H7 (cell line): ENCODE measurements at places on chromosomes 11 and 22. TPM values are rescaled to one million over a fixed set of nuclear protein-coding genes. Genes with fewer than 3 reads are reported as not detected.

DNA sequence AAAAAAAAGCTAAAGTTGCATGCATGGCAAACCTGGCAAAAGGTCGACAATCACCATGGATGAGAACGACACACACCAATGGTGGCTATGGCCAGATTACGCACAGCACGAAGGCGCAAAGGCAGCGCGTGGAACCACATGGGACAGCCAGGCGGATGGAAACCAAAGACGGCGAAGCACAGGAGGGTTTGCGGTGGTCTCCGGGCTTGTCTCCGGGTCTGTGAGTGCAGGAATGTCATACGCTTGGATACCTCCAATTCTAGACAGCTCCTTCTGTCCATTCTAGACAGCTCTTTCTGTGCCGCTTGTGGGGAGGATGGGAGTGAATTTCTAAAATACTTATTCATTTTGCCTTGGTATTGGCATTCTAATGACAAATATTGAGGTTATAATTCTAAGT is 685.4 kb downstream of the BRD1 start:
- DNase-seq, result peak; percentile 18

GRCh38 chr11:36333468-36333867 is 37.4 kb downstream of the PRR5L start:
- DNase-seq, result no peak

DNA sequence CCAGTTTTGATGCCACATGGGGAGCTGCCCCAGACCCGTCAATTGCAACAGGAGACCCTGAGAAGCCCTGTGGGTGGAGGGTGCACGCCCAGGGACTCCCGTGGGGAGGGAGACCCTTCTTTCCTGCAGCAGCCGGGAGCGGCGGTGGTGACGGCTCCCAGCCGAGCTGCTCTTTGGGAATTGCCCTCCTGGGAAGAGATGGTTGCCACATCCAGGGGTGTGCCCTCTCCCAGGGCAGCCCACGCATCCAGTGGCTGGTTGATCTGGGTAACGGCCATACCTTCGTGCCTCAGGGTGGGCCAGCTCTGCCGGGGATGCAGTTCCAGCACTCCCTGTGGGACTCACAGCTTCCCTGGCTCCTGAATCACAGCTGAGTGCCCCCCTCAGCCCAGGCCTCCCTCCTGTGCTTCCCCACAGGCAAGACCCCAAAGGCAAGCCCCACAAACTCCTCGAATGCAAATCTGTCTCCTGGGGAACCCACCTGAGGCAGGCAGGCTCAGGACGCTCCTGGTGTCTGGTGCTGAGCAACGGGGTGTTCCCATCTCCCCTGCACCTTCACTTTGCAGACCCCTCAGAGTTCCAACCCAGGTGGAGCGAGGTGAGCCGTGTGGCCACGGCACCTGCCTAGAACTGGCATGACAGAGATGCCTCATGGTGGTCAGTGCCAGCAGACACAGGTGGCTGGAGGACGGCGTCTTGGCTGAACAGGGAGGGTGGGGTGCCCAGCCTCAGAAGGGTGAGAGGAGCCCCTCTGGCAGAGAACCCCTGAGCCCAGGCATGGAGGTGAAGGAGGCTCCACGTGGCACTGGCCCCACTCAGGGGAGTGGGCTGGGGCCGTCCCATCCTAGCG is 1027.4 kb downstream of the BRD1 start:
- no peak for DNase-seq

DNA sequence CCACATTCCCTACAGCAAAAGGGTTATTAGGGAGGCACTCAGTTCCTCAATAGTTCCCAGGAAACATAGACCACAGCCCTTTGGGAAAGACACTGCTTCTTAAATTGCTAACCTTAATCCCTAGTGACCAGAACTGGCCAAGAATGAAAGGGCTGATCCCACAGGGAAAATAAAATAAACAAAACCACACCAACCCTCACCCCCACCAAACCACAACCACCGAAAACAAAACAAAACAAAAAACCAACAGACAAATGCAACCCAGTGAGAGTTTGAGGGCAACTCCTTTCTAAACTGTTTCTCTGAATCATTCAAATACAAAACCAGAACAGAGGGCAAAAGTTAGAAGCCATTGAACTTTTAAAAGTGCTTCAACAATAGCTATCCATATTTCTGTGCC is 57.2 kb downstream of the NAV2 start:
- DNase-seq, result no peak

DNA sequence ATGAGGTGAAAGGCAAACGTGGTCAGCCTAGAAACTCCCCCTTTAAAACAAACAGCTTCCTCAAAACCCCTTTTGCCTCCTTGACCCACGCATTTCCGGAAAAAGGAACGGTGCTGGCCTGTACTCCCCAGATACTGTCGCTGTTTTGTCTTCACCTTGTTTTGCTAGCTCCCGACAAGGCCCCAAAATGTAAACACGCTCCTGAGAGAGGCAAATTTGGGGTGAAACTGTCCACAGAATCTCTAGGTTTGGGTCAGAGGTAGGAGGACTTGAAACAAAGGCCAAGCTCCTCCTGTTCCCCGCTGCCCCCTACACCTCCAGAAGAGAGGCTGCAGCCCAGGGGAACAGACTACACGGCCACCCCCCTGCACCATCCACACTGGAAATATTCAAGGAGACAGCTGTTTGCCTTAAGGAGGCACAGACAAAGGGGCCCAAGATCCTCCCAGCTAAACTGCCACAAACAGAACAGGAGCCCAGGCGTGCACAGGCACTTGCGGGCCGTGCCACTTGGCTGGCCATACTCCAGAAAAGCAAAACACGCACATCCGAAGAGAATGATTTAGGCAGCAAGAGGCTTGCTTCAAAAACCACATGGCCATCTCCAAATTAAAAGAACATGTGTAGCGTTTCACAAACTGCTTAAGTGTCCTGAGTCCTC is 160.5 kb upstream of the GRK3 start:
- peak; percentile 79 for DNase-seq

DNA sequence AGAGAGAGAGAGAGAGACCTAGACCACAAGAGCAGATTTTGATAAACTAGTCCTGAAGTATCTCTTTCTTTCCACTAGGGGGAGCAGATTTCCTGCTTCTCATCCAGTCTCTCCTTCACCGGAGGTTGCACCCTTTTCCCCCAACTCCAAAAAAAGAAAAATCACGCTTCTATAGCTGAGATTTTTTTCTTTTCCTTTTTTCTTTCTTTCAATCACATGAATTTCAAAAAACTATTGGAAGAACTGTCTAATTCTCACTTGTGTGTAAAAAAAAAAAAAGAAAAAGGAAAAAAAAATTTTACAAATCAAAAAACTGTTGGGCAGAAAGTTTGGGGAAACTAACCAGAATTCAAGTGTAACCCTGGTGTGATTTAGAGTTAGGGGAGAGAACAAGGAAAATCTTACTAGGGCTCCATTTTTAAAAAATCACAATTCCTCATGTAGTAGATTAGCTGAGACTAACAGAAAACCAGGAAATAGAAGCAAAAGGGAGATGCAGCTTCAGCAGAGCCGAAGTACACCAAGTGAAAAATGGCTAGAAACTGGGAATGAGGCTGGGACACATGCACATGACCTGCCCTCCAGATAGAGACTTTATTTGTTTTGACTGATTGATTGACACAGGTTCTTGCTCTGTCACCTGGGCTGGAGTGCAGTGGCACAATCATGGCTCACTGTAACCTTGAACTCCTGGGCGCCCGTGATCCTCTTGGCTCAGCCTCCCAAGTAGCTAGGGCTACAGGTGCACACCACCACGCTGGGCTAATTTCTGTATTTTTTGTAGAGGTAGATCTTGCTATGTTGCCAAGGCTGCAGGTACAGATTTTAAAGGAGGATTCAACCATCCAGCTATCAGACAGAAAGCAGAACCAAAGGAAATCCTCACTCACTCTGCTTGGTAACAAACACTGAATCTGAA is 27.1 kb downstream of the SDHD start:
- peak; percentile 61 for DNase-seq

- no peak for DNase-seq
Observed at GRCh38 chr11:94838027-94838731, 70.0 kb downstream of the AMOTL1 start.

DNA sequence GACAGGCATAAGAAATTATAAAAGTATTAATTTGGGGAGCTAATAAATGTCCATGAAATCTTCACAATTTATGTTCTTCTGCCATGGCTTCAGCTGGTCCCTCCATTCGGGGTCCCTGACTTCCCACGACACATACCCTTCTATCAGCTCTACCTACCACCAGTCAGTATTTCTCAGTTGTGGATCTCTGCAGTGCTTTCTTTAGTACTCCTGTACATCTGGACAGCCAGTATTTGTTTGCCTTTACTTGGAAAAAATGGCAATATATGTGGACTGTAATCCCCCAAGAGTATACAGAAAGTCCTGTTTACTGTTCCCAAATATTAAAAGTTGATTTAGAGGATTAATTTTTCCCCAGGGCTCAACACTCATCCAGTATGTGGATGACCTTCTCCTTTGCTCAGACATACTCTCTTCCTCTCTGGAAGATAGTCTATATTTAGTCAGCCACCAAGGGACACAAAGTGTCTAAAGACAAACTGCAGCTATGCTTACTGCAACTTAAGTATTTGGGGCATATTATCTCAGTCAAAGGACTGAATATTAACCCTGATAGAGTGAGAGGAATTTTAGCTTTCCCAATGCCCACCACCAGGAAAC is 7.3 kb upstream of the FDX1 start:
- DNase-seq, result no peak

DNA sequence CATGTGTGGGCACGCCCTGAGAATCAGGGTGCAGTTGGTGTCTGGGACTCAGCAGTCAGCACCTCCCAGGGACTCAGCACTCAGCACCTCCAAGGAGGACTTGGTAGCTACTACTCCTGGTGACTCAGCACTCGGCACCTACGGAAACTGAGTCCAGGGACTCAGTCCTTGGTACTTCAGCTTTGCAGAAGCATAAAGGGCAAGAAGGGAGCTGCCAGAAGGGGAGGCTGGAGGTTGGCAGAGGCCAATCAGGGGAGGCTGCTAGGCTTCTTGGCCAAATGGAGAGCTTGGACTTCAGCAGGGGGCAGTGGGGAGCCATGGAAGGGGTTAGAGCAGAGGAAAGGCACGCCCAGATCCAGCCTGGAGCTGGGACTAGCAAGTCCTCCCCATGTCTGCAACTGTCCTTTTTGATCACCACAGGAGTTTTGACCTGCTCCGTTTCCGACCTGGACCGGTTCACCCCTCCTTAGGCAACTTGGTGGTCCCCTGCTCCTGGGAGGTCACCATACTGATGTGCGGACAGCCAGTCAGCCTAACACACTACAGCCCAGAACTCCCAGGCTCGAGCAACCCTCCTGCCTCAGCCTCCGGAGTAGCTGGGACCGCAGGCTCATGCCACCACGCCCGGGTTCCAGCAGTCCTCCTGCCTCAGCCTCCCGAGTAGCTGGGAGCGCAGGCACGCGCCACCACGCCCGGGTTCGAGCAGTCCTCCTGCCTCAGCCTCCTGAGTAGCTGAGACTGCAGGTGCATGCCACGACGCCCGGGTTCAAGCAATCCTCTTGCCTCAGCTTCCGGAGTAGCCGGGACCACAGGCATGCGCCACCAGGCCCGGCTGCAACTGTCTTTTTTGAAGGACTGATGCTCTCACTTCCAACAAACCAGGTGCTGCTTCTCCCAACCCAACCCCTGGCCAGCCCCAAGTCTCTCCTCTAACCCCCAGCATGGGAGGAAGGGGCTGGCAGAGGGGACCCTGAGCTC is 1.5 kb downstream of the ANO9 start:
- no peak for DNase-seq

- DNase-seq, result peak; percentile 63
Observed at GRCh38 chr22:29142116-29142515, 63.6 kb upstream of the EMID1 start.

GRCh38 chr11:8262552-8263108 is 1.0 kb downstream of the LMO1 start:
- peak; percentile 91 for DNase-seq

DNA sequence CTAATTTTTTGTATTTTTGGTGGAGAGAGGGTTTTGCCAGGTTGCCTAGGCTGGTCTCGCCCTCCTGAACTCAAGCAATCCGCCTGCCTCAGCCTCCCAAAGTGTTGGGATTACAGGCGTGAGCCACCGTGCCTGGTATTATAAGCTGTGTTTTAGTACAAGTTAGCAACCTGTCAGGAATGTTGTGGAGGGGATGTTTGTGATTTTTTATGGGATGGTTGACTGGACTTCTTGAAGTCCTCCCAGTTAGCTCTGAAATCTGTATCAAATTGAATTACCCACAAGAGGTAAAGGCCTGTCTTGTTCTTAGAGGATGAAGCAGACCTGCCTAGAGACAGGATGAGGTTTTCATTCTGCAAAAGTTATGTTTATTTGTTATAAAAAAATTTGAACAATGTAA is 34.1 kb upstream of the IL18BP start:
- DNase-seq, result no peak

GRCh38 chr11:26730414-26731083 is 8.7 kb upstream of the SLC5A12 start:
- DNase-seq, result no peak

DNA sequence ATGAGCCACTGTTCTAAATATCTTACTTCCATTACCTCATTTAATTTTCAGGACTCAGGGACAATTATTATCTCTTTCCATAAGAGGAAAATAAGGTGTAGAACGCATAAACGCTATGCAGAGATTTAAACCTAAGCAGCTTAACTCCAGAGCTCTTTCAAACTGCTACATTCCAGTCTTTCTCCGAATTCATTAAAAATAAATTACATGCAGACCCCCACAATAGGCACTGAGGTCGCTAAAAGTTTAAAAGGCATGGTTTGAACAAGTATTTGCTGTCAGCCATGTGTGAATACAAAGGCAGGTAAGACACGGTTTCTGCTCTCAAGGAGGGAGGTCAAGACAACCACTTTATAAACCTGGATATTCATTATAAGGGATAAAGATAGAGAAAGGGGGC is 983 bp downstream of the NARS2 start:
- no peak for DNase-seq

GRCh38 chr11:103368145-103368544 is 258.9 kb downstream of the DYNC2H1 start:
- no peak for DNase-seq

DNA sequence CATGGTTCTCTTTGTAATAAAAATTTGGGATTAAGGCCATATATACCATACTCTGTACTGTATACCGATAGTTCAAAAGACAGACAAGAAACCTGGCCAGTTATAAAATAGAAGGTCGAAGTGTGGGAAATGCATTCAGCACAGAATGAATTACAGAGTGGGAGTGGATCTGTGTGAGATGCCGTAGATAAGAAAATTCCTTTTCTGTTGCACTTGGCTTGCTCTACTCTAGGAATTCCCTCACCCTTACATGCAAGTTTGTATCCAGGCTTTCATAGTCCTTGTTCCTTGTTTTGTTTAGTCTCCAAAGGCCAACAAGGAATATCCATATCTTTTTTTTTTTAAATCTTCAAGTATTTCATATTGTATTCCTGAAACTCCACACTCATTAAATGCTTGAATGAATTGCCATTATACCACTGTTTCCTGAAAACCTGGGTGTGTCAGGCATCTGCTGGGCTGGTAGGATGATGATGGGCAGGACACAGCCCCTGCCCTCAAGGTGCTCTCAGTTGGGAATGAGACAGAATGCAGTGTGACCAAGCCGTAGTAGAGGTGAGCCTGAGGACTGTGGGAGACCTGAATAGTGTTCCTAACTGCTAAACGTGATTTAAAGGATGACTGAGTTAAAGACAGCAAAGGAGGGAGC is 53.5 kb downstream of the TEAD1 start:
- DNase-seq, result no peak

The EI24 gene
- 87.9 and 113 TPM in 2 replicates for total RNA-seq

The SUSD2 gene
- 0.83 and 1.3 TPM in 2 replicates for total RNA-seq

The BEST1 gene
- 0.30 and 0.45 TPM in 2 replicates for total RNA-seq

The MS4A15 gene
- total RNA-seq, result 0.10 TPM in 1 of 2 replicates, not detected in the other

The PGA3 gene
- total RNA-seq, result not detected in 2 replicates
